ENCODE measurements at places on chromosomes 2 and 18. TPM values are rescaled to one million over a fixed set of nuclear protein-coding genes. Genes with fewer than 3 reads are reported as not detected.

GRCh38 chr18:70582981-70583380 lies 294.1 kb downstream of the SOCS6 start:
- no peak for DNase-seq

DNA sequence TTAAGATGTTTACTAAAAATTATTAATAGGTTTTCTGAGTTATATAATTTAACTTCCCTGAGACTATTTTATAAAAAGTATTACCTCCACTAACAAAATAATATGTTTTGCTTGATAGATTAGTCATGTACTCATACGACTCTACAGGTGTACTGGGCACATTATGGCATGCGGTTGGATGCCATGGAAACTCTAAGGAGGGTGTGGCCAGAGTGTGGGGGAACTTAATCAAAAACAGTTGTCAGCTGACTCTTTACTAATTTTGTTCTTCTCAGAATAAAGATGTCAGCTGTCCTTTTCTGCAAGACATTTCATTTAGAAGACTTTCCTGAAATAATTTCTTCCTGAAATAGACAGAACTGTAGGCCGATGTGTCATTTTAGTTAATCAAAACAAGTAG lies 228.3 kb upstream of the SIX3 start:
- no peak for DNase-seq

DNA sequence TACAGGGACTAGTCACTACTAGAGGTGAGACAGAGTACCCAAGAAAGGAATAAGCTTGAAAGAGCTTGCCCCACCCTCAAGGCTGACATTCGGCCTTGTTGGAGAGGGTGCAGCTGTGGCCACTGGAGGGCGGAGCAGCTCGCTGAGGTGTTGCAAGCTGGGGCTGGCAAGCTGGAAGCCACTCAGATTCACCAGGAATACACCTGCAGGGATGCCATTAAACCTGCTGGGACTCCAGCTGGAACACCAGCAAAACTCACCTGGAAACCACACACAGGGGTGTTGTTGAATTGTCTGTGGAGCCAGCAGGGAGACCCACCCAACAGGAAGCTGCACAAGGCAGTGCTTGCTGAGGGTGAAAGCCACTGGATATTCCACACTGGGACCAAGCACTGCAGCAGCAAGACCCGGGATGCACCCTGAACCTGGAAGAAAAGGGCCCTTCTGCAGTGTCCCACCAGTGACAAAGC lies 26.1 kb downstream of the KCTD18 start:
- no peak for DNase-seq

DNA sequence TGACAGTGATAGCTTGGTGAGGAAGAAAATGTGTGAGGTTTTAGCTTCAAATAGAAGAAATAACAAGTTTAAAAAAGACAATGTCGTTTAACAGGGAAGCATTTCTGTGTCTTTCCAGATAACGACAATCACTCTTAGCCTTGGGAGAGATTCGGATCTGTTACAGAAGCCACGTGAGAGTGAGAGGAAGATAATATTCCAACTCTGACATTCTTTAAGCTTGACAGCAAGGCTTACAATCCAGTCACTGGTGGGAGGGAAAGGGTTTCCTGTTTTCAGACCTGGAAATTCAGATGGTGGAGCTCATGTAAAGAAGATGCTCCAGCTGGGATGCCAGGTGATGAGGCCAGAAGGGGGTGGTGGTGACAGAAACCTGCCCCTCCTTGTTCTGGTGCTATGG lies 30.8 kb downstream of the FBXO48 start:
- no peak for DNase-seq

DNA sequence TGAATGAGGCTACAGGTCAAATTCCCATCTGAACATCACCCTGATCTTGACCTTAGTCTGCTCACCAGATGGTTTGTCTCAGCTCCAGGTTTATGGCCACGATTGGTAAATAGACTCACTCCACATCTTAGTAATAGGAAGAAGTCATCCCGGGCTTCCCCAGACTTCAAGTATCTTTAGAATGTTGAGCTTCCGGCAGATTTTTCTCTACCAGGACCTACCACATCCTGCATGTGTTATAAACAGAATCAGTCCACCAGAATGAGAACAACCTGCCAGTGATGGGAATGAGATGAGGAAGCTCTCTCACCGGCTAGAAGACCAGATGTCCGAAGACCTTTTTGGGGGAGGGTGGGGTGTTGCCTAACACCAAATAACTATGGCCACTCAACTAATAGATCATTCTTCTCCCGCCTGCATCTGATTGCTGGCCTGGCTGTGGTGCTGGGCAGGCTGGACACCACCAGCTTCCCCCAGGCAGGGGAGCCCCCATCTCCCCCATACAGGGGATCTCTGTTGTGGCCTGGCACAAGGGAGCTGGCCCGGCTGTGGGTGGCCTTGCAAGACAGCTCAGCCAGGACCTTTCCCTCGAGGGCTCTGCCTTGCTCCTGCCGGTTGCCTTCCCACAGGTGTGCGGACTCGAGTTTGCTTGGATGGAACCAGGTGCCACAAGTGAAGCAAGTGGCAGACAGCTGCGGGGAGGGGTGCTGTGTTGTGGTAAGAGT lies 88.5 kb downstream of the SH3RF3 start:
- DNase-seq: no peak

- no peak for DNase-seq
Observed at GRCh38 chr18:51248685-51249084, 51.2 kb upstream of the MEX3C start.

DNA sequence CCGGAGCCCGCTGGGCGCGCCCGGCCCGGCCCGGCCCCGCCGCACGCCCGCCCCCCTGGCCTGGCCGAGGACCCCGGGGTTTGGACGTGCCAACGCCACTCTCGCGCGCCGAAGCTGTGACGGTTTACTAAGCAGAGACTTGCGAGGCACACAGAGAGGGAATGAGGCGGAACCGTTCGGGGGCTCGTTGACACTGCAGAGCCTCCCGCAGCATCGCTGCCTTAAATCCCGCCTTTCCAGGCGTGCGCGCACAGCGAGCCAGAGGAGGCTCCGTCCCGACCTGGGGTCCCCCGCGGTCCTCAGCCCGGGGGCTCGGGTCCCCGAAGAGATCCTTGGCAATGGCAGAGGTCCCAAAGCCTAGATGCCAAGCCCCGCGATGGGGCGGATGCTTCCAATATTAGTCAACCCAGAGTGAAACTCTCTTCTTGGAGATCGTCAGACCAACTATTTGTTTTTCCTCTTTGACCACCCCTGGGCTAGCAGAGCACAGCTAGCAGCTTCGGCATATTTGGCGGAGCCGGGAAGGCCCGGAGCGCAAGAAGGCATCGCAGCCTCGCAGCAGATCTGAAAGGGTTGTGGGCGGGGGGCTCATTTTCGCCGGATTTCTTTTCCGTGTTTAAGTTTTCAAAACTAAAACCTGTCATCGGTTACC lies at the start of gene ZNF385B:
TSS of gene ZNF385B (minus strand) at position 197 of the 652 bp plus-strand sequence.
- peak; percentile 77 for DNase-seq

GRCh38 chr2:165373278-165374010 lies 96.1 kb upstream of the CSRNP3 start:
- DNase-seq: no peak

GRCh38 chr2:230714136-230714480 lies 1.5 kb downstream of the CAB39 start:
- no peak for DNase-seq

DNA sequence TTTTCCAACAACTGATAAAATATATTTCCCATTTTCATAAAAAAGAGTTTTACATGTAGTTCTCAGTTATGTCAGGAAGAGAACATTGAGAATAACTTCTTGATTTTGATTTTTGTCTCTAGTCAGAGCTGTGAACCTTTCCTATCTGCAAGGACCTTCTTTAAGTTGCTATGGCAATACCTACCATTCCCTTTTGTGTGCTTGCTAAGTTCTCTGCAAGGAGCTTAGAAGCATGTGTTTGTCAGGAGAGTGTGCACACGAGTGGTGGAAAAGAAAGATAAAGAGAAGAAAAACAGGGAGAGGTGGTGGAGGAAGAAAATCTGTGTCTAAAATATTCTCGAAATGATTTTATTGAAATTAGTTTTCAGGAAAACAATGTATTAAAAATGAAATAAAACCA lies 140.3 kb upstream of the SLC8A1 start:
- DNase-seq: no peak

GRCh38 chr2:201233812-201234662 lies 26.3 kb upstream of the CASP8 start:
- DNase-seq: no peak

DNA sequence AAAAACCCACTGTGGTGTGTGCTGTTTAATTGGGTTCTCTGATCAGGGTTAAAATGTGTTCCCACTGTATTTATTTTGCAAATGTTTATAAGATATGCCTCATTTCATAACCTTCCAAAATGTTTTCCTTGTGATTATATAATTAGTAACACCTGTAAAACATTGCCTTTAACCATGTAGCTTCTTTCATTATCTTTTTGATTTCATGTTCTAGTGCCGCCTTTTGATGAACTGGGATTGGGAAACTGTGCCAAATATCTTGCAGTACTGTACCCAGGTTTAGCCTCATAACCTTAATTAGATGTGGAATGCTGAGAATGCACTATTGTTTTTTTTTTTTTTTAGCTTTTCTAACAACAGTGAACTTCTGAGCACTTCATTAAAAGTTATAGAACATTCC lies 96.9 kb downstream of the TANC1 start:
- DNase-seq: no peak

DNA sequence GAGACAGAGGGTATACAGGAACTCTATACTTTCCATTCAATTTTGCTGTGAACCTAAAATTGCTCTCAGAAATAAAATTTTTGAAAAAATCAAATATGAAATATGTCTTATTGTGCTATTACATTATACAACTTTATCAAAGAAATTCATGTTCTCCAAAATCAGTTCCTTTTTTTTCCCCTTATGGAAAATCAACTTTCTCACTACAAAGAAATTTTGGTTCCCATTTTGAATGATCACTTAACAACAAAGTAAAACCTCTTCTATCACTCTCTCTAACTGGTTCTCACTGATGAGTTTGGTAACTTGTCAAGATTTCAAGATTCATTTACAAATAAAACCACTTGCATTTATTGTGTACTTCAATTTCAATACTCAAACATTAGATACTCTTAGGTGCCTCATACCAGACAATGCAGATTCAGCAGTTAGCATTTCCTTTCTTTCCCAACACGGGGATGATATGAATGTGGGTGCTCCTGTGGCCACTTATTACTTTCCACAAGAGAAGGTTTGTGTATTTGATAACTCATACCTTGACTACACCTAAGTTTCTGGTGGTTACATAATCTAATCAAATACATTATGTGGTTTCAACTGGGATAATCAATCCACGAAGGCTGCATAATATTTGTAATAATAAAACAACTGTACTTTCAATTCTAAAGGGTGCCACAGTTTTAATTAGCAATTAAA lies 6.4 kb downstream of the PSME4 start:
- DNase-seq: no peak

GRCh38 chr2:230665263-230665691 lies 47.4 kb upstream of the CAB39 start:
- DNase-seq: no peak

- no peak for DNase-seq
Observed at GRCh38 chr18:34128436-34128835, 96.3 kb downstream of the NOL4 start.

DNA sequence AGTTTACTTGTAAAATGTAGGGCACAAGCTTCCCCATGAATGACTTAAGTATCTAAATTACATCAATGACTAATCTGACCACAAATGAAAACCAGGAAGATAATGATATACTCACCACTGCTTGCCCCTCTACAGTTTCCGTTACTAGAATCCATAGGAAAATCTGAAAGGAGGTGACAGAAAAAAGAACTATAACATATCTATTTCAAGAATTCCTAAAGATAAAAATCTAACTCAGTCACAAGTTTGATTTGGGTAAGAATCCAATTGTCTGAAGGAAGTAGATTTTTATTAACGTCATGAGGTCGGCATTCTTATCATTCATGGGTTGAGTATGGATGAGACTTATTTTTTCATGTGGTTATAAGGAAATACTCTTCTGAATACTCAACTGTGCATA lies 7.8 kb downstream of the FRZB start:
- no peak for DNase-seq

- no peak for DNase-seq
Observed at GRCh38 chr18:77015771-77016710, 116.5 kb downstream of the MBP start.

DNA sequence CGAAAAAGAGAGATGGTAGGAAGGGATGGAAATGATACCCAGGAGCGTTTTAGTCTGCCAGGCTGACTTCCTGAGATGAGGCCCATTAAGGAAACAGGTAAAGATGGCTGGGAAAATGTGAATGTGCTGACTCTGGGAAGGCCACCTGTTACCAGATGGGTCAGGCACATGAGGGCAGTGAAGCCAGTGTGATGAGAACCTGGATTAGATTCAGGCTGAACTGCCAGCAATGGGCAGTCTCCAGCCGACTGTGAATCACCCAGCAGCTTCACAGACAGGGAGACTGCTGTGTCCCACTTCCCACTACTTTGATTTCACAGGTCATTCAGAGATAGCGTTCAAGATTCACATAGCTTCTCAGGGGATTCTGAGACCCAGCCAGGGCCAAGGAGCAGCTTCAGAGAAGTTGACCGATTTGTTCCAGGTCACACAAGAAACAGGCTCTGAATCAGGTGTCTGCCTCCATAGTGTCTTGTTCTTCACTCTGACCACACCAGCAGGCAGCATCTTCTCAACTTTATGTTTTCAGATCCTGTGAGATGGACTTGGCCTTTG lies 26.4 kb downstream of the CAPN13 start:
- no peak for DNase-seq

The CTAGE1 gene
- total RNA-seq: 0.12 TPM

The MC5R gene
- not detected for total RNA-seq

The CD8B2 gene
- total RNA-seq: not detected

The NT5DC4 gene
- not detected for total RNA-seq

The FEV gene
- not detected for total RNA-seq

The DSC3 gene
- 4.1 TPM for total RNA-seq

The CTDSP1 gene
- 97.8 TPM for total RNA-seq

The CDH20 gene
- total RNA-seq: not detected

The ZNF396 gene
- total RNA-seq: 1.4 TPM

The ACADL gene
- total RNA-seq: not detected

The TUBB8B gene
- total RNA-seq: not detected

The CRACDL gene
- total RNA-seq: 17.0 TPM

The HDHD2 gene
- 16.7 TPM for total RNA-seq
